Stimulated activated effector memory CD8-positive, alpha-beta T cell treated with anti-CD3 and anti-CD28 coated beads, Interleukin-12 subunit alpha, Interleukin-12 subunit beta, amount 100 ng/mL, for 72 hours (primary cell): ENCODE measurements at places on chromosomes 6 and 20.
A peak's percentile ranks its signal among the peaks of the same experiment; 100 is the strongest.

- no peak for DNase-seq
Observed at GRCh38 chr6:47353871-47354270, 44.2 kb upstream of the TNFRSF21 start.

GRCh38 chr6:4668271-4669179 is 107.7 kb upstream of the CDYL start:
- peak; percentile 33 for DNase-seq

DNA sequence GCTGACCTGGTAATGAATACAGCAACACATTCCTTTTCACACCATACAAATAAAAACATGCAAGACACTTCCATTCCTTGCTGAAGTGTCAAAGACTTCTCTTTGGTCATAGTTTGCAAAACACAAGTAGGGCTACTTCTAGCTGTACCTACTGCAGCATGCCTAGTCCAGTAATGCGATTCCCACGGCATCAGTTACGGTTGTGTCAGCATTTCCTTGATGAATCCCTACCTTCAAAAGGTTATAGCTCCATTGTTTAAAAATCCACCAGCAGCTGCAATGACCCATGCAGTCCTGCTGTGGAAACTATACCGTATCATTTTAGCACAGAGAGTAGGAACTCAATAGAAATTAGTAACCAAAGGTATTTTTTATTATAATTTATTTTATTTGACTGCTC is 1371.5 kb downstream of the EPHA7 start:
- no peak for DNase-seq

DNA sequence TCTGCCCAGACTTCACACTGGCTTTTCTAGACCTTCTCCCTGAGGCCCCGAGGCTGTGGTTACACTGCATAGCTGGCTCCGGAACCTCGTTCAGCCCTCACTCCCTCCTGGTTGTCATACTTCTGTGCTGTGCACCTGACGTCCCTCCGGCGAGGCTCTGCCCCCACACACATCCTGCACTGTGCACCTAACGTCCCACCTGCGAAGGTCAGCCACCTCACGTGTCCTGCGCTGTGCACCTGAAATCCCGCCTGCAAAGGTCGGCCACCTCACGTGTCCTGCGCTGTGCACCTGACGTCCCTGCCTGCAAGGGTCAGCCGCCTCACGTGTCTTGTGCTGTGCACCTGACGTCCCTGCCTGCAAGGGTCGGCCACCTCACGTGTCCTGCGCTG is 111.0 kb upstream of the FRMD1 start:
- DNase-seq, result no peak

GRCh38 chr20:3068986-3069900 is 2.2 kb upstream of the OXT start:
- DNase-seq, result no peak

- no peak for DNase-seq
Observed at GRCh38 chr6:16396497-16397319, 158.3 kb downstream of the GMPR start.

GRCh38 chr6:47977314-47977713 is 133.7 kb downstream of the PTCHD4 start:
- no peak for DNase-seq

GRCh38 chr20:35395728-35396127 is 16.0 kb downstream of the UQCC1 start:
- DNase-seq, result no peak

- DNase-seq, result no peak
Observed at GRCh38 chr20:63740070-63740626, 572 bp downstream of the SLC2A4RG start.

GRCh38 chr6:12661432-12662089 is 55.0 kb upstream of the PHACTR1 start:
- DNase-seq, result no peak
